Left cardiac atrium (tissue), 4 donors: ENCODE measurements at places on chromosomes 13 and 19. TPM values are rescaled to one million over a fixed set of nuclear protein-coding genes. Genes with fewer than 3 reads are reported as not detected.

The ZSCAN4 gene
- not detected for total RNA-seq

The SSC5D gene
- total RNA-seq, result 6.7 TPM

The EFNA2 gene
- total RNA-seq, result not detected

The MRI1 gene
- 15.8 TPM for total RNA-seq

The SRRM5 gene
- total RNA-seq, result 0.10 TPM

- DNase-seq, result no peak
Measured at GRCh38 chr13:108426893-108427292, 157.4 kb downstream of the TNFSF13B start.

GRCh38 chr13:44652168-44652567 is 76.0 kb upstream of the TSC22D1 start:
- no peak for DNase-seq

DNA sequence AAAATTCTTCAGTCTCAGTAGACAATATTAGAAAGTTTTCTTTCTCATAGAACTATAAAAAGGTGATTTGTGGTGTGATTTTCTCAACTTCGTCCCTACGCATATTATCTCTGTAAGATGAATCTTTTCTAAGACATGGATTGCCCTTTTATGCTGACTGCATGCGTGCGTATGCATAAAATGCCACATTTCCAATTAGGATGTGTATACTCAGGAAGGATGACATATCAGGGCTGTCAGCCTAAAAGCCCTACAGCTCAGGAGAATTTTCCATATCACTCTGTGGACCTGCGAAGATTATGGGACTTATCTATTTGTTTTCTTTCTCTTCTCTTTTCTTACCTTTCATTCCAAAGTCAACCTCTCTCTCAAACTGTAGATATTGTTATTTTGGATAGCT is 166.5 kb upstream of the GPC6 start:
- DNase-seq, result no peak

DNA sequence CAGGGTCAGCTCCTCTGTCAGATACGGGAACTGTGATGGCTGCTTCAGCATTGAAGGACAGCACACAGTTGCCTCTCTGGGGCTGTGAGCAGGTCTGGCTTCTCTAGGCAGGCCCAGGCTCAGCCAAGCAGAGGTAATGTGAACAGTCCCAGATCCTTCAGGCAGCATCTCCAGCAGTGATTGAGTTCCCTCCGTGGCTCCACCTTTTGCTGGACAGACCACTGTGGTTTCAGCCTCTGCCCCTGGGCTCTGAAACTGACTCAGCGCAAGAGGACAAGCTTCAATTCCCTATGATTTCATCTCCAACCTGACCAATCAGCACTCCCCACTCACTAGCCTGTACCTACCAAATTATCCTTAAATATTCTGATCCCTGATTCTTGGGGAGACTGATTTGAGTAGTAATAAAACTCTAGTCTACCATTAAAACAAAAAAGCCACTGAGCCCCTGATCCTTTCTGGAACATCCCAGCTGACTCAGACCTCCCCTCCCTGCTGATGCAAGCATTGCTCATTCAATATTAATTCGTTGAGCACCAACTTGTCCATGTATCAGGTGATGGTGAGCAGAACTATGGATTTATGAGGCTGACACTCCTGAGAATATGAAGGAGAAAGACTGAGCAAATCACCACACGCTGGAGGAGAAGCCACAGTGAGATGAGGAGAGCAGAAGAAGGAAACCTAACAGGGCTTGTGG is 16.7 kb downstream of the GSX1 start:
- no peak for DNase-seq

GRCh38 chr13:59715611-59716010 is 448.1 kb downstream of the DIAPH3 start:
- no peak for DNase-seq

GRCh38 chr19:3725121-3725520 is 16.9 kb downstream of the TJP3 start:
- DNase-seq, result no peak

DNA sequence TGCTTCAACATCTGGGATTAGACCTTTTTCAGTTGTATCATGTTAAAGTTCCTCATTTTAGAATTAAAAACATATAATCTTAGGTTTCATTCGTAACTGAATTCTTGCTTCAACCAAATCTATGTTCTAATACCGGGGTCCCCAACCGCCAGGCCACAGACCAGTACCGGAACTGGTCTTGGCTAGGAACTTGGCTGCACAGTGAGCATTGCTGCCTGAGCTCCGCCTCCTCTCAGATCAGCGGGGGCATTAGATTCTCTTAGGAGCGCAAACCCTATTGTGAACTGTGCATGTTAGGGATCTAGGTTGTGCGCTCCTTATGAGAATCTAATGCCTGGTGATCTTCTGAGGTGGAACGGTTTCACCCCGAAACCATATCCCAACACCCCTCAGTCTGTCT is 19.2 kb downstream of the ITM2B start:
- DNase-seq, result peak; percentile 24

GRCh38 chr13:80213201-80213600 is 127.7 kb downstream of the SPRY2 start:
- DNase-seq, result no peak

- no peak for DNase-seq
Measured at GRCh38 chr13:49052813-49053212, 77.1 kb downstream of the FNDC3A start.

GRCh38 chr13:23349161-23349897 is 84.2 kb downstream of the SACS start:
- no peak for DNase-seq

DNA sequence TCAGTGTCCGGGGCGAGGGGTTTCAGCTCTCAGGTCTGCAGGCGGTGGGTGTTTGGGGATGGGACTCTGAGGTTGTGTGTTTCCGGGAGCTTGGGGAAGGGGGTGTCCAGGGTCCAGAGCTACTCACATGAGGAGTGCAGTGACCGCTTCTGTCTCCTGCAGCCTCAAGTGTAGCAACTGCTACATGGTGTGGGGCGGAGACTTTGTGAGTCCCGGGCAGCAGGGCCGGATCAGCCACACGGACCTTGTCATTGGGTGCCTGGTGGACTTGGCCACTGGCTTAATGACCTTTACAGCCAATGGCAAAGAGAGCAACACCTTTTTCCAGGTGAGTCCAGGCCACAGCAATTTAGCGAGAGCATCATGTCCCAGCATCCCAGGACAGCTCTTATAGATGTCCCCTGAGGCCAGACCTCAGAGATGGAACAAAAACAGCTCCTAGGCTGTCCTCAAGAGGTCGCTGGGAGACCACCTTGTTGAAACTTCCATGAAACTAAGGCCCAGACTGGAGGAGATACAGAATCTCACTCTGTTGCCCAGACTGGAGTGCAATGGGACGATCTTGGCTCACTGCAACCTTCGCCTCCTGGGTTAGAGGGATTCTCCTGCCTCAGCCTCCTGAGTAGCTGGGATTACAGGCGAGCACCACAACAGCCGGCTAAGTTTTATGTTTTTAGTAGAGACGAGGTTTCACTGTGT is 44.9 kb downstream of the RYR1 start:
- no peak for DNase-seq

GRCh38 chr19:10454267-10454666 is 33.9 kb downstream of the PDE4A start:
- DNase-seq, result no peak

DNA sequence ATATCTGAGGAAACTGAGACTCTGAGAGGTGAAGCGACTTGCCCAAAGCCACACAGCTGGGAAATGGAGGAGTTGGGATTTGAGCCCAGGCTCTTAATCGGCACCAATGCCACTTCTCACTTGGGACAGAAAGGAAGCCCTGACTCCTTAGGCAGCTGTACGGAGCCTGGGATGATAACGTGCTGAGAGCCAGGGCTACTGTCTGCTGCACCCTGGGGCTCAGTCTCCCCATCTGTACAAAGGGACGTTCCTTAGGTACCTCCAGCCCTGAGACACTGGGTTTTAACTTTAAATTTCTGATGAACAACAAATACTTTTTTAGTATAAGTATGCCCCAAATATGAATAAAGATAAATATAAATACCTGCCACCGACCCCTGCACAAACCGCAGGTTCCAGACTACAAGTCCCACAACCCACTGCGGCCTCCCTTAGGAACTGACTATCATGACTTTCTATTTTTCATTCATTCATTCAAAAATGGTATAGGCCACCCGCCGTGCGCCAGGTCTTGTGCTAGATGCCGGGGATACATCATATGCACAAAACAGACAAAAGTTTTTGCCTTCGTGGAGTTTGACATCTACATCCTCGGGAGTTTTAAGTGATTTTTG is 776 bp upstream of the NCLN start:
- DNase-seq, result peak; percentile 82
